ENCODE measurements at places on chromosomes 3 and 15. TPM values are rescaled to one million over a fixed set of nuclear protein-coding genes. Genes with fewer than 3 reads are reported as not detected.

DNA sequence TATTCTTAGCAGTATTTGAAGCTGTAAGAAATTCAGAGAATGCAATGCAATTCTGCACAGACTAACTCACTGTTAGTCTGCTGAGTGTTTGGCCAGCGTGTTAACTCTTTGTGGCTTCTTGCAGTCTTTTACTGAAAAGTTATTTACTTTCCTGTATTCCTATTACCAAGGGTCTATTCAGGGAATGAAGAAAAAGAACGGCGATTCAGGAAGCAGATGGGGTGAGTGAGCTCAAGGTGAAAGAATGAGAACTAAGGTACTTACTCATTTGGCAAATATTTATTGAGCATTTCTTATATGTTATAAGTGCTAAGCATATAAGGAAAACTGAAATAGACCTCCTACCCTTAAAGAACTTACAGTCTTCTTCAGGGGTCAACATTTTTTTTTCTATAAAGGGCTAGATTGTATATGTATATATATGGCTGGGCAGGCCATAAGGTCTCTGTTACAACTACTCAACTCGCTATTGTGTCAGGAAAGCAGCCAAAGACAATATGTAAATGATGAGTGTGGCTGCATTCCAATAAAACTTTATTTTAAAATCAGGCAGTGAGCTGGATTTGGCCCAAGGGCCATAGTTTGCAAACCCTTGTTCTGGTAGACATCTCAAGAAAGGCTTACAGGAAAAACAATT, 271.9 kb upstream of the GADL1 start:
- no peak for DNase-seq

- DNase-seq = no peak
Measured at GRCh38 chr3:11576453-11576852, 67.3 kb downstream of the VGLL4 start.

DNA sequence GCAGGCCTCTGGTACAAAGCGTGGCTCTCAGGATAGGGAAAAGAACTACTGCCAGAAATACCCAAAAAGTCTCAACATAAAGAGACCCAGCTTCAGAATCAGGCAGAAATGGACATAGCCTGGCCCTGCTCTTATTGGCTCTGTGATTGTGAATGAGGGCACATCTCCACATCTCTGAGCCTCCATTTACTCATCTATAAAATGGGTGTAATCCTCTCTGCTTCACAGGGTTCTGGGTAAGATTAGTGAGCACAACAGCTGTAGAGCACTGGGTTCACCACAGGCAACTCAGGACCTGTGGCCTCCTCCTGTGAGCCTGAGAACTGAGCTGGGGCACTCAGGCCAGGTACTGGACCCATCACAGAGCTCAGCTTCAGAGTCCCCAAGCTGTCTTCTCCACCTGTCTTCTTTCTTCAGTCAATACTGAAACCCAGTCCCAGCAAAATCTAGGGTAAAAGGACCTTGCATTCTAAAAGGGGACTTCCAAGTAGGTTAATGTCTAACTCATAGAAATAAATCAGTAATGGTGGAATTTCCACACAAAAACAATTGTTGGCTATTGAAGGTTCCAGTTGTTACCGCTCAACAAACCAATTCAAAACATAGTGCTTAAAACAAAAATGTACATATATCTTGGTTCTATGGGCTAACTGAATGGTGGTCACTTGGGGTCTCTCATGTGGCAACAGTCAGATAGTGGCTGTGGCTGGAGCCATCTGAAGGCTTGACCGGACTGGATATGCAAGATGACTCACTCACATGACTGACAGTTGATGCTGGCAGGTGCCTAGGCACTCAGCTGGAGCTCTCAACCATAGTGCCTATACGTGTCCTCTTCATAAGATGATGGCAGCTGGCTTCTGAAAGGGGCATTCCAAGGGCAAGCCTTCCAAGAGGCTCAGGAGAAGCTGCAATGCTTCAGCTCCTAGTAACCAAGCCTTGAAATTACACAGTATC, 47.3 kb downstream of the TRIM42 start:
- no peak for DNase-seq

- DNase-seq = no peak
Measured at GRCh38 chr15:90829126-90829525, 39.3 kb upstream of the FURIN start.

GRCh38 chr3:141082064-141082463, 30.9 kb downstream of the SPSB4 start:
- DNase-seq = no peak

GRCh38 chr15:63221346-63221745, 31.9 kb downstream of the RAB8B start:
- DNase-seq = no peak

DNA sequence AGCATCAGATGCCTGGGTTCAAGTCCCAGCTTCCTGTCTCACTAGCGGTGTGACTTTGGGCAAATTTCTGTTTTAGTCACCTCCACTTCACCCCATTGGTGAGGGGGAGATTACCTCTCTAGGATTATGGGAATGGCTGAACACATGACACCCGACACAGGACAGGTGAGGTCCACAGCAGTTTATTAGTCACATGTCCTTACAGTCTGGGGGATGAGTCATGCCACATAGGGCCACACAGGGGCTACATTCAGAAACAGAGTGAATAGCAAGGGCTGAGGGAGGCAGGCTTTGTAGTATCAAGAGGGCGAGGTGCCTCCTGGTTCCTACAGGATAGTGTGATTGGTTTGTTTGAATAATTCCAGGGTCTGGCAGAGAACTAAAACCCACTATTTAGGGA, 15.2 kb upstream of the ITGA11 start:
- no peak for DNase-seq

GRCh38 chr15:32698773-32699390, 18.9 kb upstream of the GREM1 start:
- no peak for DNase-seq

- no peak for DNase-seq
Measured at GRCh38 chr3:110528305-110529121, 543.1 kb upstream of the NECTIN3 start.

GRCh38 chr15:52699457-52699856, 20.3 kb upstream of the ATOSA start:
- no peak for DNase-seq

- DNase-seq = no peak
Measured at GRCh38 chr15:55992769-55993110, 672 bp downstream of the NEDD4 start.

- no peak for DNase-seq
Measured at GRCh38 chr3:148494451-148494850, 203.3 kb upstream of the AGTR1 start.

DNA sequence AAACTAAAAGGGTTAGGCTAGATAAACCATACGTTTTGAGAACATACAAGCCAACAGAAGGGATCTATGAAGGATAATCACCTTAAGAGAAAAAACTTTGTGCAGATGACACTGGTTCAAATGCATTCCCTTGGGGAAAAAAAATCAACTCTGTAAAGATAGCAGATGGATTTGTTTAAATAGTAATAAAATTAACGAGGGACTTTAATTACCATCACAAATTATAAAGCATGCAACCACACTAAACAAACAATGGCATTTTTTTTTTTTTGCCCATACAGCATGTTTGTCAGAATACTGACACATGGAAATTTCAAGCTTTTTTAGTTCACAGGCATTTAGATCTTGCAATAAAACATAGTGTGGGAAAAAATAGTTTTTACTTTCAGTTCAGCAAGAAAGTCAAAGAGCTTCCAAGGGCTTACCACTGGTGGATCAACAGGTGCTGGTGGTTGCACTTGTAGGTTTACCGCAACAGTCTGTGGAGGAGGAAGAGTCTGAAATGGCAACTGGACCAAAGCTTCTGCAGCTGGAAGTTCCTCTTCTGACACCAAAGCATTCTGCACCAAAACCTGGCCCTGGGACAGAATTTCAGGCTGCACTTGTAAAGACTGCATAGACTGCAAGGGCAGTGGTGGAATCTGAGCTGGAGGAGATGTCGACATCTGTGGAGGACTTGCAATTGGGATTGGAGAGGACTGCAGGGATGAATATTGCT, 53.1 kb downstream of the PHC3 start:
- DNase-seq = peak; percentile 7

GRCh38 chr3:194930377-194931204, 244.9 kb downstream of the FAM43A start:
- no peak for DNase-seq

- no peak for DNase-seq
Measured at GRCh38 chr3:157412323-157412855, 24.3 kb upstream of the PTX3 start.

DNA sequence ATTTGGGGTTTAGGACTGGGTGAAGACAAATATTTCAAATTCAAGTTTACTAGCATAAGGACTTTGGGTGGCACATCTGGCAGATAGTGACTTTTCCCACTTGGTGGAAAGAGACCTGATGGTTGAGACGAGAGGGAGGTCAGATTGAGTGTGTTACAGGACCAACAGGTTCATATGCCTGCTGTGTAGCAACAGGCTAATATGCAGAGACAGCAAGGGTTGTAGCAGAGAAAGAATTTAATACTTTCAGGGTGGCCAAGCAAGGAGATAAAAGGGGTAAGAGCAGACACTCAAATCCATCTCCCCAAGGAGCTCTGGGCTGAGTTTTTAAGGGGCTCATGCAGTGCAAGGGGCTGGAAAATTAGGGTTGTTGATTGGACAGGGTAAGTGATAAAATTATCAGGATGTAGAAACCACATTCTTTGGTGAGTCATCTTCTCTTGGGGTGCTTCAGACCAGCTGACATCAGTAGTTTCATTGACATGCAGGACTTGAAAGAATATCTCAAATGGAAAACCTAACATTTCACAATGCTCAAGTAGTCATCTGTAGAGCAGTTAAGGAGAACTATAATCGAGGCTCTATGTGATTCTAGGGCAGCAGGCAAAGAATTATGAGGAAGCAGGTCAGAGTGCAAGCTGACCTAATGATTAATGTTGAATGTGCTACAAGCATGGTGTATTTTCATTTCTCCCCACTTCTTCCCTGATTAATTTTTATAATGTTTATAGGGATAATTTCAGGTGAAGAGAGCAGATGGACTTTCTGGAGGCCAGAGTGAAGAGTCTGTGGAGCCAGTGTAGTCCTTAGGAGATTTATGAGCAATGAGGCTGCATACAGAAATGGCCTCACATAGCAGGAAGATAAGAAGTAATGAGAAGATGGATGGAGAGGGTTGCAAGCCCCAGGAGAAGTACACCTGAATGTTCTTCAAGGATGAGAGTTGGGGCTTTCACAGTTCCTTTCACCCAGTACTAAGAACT, 13.7 kb downstream of the FOXB1 start:
- no peak for DNase-seq

DNA sequence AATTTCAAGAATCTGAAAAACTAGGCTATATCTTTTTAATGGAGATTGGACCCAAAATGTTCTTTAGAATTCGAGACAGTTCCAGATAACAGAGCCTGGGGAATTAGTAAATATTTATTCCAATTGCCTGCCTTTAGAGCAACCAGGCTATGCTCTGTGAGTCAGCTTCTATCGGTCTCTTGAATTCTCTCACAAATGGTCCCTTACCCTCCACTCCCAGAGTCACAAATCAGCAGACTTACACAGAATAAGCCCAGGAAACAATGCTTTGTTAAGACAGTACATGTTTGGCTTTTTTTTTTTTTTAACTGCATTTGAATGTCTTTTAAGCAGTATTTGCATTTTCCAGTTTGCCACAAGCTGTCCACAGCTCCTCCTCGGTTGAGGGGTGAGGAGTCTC, 460.7 kb upstream of the CBLB start:
- DNase-seq = no peak

DNA sequence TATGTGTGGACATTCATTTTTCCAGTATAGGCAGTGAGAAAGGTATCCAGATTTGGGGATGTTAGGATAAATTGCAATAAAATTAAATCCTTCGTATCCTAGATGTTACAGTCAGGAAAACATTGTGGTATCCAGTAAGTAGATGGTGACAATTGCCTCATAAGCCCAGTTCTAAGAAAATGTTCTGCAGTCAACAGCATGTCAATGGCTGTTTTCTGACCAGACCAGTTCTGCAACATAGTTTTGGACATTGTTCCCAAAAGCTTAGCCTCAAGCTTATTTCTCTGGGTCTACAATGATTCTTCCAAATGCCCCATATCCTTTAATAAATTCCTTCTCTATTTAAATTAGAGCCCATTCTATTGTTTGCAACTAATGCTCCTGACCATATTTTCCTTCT, 480.7 kb downstream of the FHIT start:
- DNase-seq = no peak

GRCh38 chr3:164640591-164640990, 437.7 kb downstream of the SI start:
- no peak for DNase-seq

DNA sequence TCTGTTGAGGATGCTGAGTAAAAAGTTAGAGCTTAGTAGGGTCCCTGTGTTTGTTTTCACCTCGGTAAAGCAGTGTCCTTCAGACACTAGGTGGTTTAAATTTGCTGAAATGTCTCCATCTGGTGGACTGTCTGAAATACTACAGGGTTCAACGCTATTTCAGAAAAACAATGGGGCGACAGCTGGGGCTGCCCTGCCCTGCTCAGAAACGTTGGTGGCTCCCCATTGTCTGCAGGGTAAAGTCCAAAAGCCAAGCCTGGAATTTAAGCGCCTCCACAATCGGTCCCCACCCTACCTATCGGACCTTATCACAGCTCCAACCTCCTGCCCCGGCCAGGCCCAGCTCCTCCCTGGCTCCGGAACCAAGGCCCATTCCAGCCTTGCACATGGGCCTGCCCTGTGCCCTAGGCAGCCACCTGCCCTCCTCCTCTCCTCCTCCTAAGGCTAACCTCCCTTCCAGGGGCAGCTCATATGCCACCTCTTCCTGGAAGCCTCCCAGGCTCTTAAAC, 4.3 kb upstream of the TSEN2 start:
- peak; percentile 41 for DNase-seq

DNA sequence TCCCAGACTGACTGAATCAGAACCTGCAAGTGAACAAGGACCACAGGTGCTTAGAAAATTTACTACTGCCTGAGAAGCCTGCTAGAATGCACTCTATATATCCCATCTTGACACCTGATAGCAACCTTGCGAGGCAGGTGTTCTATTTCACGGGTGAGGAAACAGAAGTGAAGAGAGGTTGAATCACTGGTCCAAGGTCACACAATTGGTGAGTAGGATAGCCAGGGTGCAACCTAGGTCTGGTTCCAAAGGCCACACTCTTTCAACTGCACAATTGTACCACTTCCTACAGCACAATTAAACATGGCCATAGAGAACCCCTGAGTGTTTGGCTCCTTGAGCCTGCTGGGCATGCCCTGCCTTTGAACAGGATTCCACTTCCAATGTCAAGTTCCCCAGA, 87.0 kb downstream of the RAB11A start:
- DNase-seq = no peak

GRCh38 chr15:68693071-68693470, 114.3 kb downstream of the CORO2B start:
- DNase-seq = no peak

- no peak for DNase-seq
Measured at GRCh38 chr3:124607163-124607562, 123.1 kb upstream of the UMPS start.

LIPH gene
- not detected for total RNA-seq

GP9 gene
- total RNA-seq = not detected

MKRN2 gene
- total RNA-seq = 33.6 TPM

ABTB1 gene
- 23.1 TPM for total RNA-seq

XCR1 gene
- total RNA-seq = not detected

RFTN1 gene
- 126 TPM for total RNA-seq

MORC1 gene
- total RNA-seq = not detected

DCBLD2 gene
- total RNA-seq = 1.6 TPM

POPDC2 gene
- 3.2 TPM for total RNA-seq

FILIP1L gene
- total RNA-seq = 0.27 TPM

GADL1 gene
- not detected for total RNA-seq

NR1I2 gene
- total RNA-seq = 0.38 TPM

CACNA1D gene
- 0.26 TPM for total RNA-seq

IL16 gene
- 73.4 TPM for total RNA-seq

Data from CD8-positive, alpha-beta memory T cell (primary cell).